ENCODE measurements at places on chromosomes 6 and 20.

DNA sequence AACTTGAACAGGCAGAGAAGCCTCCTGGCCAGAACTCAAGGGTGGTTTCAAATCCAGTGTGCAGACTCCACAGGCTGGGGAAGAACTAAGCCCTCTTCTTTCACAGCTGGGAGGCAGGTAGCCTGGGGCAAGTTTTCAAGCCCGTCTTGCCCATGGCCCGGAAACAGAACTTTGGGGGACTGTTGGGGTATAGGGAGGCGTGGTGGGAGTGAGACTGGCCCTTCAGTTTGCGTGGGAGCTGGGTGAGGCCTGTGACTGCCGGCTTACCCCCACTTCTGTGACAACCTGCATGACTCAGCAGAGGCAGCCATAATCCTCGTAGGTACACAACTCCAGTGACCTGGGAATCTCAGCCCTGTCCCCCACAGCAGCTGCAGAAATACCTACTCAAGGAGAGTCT lies 1125.7 kb downstream of the HACE1 start:
- DNase-seq = no peak

- DNase-seq = no peak
Measured at GRCh38 chr6:63214816-63215215, 3.5 kb downstream of the FKBP1C start.

DNA sequence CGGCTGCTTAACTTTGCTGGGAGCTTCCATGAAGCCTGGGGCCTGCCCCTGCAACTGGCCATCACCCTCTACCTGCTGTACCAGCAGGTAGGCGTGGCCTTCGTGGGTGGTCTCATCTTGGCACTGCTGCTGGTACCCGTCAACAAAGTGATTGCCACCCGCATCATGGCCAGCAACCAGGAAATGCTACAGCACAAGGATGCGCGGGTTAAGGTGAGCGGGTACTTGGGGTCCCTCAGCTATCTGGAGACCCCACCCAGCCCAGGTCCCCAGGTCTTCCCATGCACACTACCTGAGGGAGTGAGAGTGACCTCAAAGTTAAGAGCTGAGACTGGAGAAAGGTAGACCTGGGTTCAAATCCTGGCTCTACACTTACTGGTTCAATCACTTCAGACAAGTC lies 5.8 kb downstream of the ABCC10 start:
- DNase-seq = no peak

DNA sequence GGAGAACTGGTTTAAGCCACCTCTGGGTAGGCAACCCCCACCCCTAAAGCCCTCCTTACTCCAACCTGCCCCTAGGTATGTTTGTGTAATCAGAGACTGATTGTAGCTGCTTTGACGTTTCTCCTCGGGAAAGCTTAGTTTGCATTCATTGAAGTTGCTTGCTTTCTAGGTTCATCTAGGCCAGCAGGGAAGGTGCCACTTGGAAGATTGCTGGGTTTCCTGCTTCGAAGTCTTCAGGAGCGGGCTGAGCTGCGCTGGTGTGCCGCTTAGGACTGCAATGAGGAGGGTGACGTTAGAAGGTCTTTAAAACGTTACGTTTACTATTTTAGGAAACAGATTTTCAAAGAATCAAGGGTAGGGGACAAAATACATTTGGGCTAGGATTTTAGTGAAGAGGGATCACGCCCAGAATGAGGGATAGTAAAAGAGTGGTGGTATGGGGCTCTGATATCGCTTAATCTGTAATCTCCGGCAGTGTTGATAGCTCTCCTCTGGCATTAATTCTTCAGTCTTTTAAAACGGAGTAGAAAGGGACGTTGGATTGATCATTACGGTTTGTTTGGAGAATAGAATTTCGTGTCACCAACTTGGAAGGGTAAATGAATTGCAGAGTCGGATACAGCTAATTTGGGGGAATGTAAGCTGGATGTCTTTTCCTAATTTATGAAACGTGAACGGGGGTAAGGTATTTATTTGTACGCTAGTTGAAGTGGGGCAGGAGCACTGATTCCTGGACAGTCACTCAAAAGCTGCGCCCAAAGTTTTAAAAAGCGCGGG lies 92.6 kb upstream of the PRDM1 start:
- DNase-seq = no peak

DNA sequence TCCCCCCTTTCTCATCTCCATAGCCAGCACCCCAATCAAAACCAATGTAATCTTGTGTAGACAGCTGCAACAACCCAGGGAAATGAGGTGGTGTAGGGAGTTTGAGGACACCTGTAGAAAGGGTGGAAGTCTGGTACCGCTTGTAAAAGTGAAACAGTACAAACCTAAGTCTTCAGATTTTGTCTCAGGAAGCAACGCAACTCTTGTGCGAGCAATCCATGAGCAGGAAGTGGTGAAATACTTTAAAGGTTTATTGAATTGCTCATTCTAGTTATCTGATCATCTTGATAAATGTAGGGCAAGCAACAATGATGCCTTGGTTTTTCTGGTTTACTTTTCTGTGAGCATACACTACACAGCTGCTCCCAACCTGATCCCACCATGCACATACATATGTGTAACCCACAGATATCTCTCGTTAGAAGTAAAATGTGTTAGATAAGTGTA lies 71.1 kb upstream of the THEMIS start:
- DNase-seq = peak; percentile 40

DNA sequence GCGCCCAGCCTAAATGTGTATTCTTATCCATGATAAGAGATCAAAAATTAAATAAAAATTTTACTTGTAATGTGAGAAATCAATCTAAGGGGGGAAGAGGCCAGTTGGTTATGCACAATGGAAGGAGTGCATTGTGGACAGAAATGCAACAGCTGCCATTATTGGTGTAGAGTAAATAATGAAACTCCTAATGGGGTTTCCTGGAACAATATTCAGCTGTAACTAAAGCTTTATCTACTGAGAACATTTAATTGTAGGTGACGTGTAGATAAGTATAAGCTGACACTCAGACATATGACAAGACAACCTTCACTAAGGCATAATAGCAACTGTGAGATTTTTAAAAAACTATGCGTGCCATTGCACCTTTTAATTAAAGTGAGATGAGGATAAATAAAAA lies 71.4 kb downstream of the CEP57L1 start:
- DNase-seq = no peak

DNA sequence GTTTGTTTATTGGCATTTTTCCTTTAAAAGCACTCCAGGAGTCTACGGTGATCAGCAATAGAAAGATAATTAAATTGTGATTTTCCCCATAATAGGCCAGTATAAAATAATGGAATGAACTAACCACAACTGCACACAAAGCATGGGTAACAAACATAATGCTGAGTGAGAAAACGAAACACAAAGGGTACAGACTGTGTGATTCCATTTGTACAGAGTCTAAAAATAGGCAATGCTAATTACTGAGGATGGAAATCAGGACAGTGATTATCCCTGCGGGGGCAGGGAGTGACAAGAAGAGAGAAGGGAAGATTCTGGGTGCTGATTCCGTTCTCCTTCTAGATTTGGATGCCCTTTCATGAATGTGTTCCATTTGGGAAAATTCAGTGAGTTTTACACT lies 478.1 kb downstream of the PREX1 start:
- no peak for DNase-seq

- no peak for DNase-seq
Measured at GRCh38 chr6:125066140-125066539, 87.4 kb upstream of the TPD52L1 start.

DNA sequence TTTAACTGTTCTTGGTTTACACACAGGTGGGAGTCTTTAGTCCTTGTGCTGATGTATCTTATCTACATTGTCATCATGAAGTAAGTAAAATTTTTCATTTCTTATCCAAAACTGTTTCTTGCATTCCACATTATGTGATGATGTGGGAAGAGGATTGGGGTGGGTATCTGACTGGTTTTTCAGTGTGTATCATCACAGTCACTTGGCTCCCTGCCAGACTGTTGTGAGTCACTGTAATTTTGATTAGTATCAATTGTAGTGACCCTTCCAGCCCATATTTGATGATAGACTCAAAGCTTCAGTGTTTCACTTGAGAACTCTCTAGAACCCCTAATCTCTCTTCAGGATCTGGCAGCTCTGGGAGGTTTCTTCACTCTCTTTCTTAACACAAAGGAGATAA lies 84.5 kb upstream of the RIN2 start:
- no peak for DNase-seq

GRCh38 chr6:108353853-108354252 lies 59.0 kb downstream of the AFG1L start:
- no peak for DNase-seq

DNA sequence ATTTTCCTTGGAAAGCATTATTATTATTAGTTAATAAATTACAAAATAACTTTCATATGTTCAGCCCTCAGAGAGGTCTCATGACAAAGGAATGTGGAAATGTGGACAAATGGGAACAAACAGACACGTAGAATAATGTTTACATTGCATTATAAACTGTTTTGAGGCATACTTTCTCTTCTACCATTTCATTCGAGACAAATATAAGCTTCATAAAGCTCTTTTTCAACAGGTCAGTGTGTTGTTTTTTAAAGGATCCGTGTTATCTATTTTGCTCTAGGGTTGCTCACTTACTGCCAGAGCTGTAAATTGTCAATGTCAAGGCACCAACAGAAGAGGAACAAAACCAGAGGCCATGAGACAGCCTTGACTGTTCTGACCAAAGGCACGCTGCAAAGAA lies 256.8 kb downstream of the PHACTR1 start:
- DNase-seq = no peak

DNA sequence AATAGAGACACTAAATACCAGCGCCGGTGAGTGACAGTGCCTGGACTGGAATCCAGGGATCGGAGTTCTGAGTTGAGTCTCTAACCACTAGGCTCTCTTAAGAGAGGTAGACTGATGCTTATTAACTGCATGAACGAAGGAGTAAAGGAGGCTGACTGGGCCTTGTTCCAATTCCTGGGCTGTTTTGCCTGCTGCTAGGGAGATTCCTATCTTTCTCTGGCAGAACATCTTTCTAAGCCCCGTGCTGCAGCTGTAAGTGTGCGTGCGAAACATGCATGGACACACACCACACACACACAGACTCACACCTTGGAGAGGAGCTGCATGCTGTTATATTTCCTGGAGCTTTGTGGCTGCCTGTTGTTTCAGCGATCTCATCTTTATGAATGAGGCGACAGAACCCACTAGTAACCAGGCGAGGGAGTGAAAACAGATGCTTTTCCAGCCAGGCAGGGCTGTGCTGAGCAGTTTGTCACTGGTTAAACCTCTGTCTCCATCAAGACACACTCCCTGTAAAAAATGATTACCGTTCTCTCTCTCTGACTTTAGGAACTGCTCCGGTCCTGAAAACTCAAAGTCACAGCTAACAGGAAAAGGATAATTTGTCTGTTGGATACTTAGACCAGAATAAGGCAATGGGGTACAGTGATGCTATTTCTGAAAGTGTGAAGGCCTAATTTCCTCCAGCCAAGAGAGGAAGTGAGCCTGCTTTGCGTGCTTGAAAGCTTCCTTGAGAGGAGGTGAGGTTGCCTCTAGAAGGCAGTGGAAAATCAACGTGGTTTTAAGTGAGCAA lies 157.4 kb upstream of the ZNF217 start:
- DNase-seq = peak; percentile 87

DNA sequence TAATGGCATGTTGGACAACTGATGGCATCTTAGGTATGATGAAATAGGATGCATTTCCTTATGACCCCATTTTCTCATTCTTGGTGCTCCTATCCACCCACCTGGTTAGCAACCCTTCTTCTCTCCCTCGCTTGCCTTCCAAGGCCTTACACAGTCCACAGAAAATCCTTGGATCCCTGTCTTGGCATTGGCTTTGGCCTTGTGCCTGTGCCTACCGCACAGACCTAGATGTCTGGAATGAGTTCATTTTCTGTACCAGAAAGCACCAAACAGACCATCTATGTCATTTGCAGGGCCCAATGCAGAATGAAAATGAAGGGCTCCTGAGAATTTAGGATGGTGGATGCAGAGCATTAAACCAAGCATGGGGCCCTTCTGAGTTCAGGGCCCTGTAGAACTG lies 99.0 kb upstream of the LAMP5 start:
- no peak for DNase-seq

- DNase-seq = no peak
Measured at GRCh38 chr6:151729829-151730495, 77.5 kb upstream of the ESR1 start.

DNA sequence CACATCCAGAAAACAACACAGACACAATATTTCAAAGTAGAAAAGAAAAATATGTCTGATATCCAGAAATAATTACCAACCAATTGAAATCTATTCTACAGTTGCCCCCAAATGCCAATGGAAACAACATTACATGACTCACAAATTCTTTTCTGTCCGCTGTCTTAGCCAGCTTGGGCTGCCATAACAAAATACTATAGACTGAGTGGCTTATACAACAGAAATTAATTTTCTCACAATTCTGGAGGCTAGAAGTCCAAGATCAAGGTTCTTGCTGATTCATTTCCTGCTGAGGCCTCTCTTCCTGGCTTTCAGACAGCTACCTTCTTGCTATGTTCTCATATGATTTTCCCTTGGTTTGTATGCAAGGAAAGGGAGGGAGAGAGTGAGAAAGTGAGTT lies 698.1 kb downstream of the DHX35 start:
- no peak for DNase-seq

GRCh38 chr6:39851331-39851730 lies 59.2 kb downstream of the DAAM2 start:
- DNase-seq = no peak

GRCh38 chr6:49855221-49855620 lies 11.1 kb downstream of the CRISP1 start:
- no peak for DNase-seq

- no peak for DNase-seq
Measured at GRCh38 chr6:32607263-32607987, 17.8 kb upstream of the HLA-DRB1 start.

GRCh38 chr6:28922821-28923317 lies 916 bp downstream of the TRIM27 start:
- no peak for DNase-seq

GRCh38 chr6:132872923-132873322 lies 58.6 kb downstream of the RPS12 start:
- no peak for DNase-seq

- DNase-seq = no peak
Measured at GRCh38 chr6:31663126-31663960, 1.5 kb downstream of the GPANK1 start.

- DNase-seq = no peak
Measured at GRCh38 chr20:31705598-31706597, 16.8 kb downstream of the BCL2L1 start.

GRCh38 chr6:167952512-167952859 lies 45.0 kb upstream of the KIF25 start:
- DNase-seq = no peak

GRCh38 chr6:10405513-10405900 lies 9.4 kb downstream of the TFAP2A start:
- no peak for DNase-seq

DNA sequence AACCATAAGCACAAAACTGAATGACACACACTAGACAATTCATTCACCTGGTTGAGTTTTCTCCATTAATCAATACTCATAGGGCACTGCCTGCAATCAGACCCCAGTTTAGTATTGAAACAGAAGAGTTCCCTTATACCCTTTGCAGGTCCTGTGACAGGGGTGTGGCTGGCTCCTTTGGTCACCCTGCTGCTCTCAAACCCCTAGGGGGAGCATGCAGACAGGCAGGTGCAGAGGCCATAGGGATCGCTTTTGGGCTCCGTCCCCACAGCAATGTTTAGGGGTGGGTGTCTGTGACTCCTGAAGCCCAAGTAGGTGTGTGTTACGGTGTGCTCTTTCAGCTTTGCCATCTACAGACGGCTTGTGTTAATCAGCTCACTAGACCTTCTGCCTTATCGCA lies 210.4 kb downstream of the CENPW start:
- DNase-seq = no peak

- DNase-seq = no peak
Measured at GRCh38 chr6:29527126-29527525, 32.4 kb downstream of the UBD start.
